ENCODE measurements at places on chromosomes 16 and 17. TPM values are rescaled to one million over a fixed set of nuclear protein-coding genes. Genes with fewer than 3 reads are reported as not detected.

Gene CLDN9
- total RNA-seq = not detected

Gene SRR
- total RNA-seq = 6.5 TPM

Gene BAIAP3
- 1.9 TPM for total RNA-seq

Gene TM4SF5
- total RNA-seq = not detected

Gene CALCOCO2
- total RNA-seq = 107 TPM

Gene HIGD1B
- 2.1 TPM for total RNA-seq

Gene HOXB3
- total RNA-seq = 5.3 TPM

Gene ZNF423
- total RNA-seq = 7.4 TPM

Gene CCT6B
- 3.6 TPM for total RNA-seq
